Fibroblast of pulmonary artery (primary cell): ENCODE measurements at places on chromosomes 16 and 17.

- DNase-seq = no peak
These were observed 53.2 kb upstream of the SIAH1 start for GRCh38 chr16:48438414-48438813.

- no peak for DNase-seq
These were observed 47.0 kb downstream of the SYNRG start for GRCh38 chr17:37562016-37562745.

DNA sequence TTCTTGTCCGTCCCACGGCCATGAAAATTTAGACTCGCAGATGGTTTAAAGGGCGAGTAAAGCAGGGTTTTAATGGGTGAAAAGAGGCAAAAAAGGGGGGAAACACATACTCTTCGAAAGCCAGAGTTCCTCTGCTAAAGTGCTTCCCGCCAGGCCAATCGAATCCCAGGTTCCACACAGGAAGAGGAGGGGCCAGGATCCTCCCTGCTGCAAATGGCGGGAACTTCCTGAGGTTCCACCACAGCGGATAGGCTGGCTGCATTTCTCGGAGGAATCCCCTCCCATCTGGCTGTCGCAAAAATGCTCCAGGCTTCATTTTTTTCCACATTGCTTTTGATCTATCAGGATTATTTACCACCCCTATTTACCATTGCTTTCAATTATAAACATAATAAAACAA, 670.1 kb upstream of the CA10 start:
- no peak for DNase-seq

DNA sequence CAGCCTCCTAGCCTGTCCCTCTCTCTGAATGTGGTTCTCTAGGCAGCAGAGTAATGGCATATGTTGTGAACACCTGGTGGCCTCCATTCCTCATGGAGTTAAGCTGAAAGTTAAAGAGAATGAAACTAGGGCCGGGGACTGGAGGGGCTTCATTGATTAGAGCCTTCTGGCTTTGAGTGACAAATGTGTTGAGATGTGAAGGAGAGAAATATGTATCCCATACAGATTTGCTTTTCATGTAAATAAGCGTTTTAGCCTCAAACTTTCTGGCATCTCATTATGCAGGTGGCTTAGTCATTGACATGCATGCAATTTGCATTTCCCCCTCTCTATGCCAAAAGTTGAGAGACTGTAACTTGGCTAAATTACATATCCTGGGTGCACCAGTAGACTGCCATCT, 537.7 kb upstream of the EEF2KMT start:
- no peak for DNase-seq

DNA sequence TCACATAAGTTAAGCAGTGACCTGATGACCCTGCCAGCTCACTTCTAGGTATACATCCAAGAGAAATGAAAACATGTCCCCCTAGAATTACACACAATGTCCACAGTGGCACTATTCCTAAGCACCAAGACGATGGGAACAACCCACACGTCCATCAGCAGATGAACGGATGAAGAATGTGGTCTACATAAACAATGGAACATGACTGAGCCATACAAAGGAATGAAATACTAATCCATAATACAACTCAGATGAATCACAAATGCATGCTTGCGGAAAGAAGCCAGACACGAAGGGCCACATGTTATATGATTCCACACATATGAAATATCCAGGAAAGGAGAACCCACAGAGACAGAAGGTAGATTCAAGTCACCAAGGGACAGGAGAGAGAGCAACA, 17.4 kb downstream of the USP22 start:
- DNase-seq = no peak

DNA sequence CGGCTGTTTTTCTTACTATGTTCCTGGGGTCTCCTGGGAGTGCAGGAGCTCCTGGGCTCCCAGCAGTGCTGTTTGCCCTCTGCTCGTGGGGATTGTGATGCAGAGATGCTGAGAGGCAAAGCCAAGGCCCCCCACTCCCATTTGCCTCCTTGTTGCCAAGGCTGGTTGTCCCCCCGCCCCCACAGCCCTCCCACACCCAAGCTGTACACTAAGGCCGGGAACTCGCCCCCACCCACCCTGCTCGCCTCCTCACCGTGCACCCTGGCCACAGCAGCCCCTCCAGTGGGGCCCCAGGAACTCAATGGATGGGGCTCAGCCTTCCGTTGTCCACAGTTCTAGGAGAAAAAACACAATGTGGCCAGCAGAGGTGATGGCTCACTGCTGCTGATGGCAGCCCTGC, 10.2 kb downstream of the NLRC3 start:
- no peak for DNase-seq

DNA sequence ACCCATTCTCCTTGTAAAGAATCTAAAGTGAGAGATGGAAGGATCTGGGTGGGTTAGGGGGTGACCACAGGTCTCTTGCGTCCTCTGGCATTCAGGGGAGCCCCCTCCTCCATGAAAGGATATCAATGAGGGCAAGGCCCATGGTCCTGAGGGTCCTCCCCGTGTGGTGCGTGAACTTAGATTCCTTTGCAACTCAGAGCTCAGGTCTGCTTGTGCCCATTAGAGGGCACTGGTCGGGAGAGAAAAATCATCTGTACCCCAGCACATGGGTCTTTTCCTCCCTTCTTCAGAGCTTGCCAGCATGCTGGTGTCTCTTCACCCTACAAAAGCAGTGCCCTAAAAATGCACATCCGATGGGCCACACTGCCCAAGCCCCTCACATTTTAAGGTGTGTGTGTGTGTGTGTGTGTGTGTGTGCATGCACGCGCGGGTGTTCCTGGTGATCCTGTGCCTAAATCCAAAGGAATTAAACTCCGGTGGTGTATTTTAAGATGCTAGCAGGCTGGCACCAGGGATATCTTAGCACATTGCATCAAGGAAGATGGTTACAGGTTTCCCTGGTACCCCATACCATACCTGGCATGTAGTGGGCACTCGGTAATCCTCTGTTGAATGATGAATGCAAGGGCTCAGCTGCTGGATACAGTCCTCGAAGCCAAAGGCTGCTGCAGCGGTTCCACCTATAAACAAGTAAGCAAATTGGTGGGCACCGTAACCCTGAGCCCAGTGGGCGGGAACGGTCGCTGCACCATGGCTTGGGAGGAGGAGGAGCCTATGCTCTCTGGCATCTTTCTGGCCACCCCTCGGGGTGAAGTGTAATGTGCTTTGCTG, 4.7 kb downstream of the C1QTNF1 start:
- peak; percentile 40 for DNase-seq

DNA sequence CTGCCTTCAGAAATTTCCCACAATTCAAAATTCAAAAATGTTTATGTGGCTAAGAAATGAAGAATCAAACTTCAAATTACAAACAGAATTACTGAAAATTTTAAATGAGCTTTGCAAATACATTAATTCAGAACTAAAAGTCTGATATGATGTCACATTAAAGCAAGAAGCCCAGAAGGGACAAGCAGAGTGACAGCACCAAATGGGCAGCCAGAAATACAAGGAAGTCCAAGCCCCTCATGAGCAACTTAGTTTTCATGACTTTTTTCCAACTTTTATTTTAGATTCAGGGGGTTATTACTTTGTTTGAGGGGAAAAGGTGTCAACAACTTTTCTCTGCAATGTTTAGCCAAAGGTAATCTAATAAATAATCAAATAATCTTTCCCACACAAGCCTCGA, 21.5 kb downstream of the UBE2G1 start:
- no peak for DNase-seq

DNA sequence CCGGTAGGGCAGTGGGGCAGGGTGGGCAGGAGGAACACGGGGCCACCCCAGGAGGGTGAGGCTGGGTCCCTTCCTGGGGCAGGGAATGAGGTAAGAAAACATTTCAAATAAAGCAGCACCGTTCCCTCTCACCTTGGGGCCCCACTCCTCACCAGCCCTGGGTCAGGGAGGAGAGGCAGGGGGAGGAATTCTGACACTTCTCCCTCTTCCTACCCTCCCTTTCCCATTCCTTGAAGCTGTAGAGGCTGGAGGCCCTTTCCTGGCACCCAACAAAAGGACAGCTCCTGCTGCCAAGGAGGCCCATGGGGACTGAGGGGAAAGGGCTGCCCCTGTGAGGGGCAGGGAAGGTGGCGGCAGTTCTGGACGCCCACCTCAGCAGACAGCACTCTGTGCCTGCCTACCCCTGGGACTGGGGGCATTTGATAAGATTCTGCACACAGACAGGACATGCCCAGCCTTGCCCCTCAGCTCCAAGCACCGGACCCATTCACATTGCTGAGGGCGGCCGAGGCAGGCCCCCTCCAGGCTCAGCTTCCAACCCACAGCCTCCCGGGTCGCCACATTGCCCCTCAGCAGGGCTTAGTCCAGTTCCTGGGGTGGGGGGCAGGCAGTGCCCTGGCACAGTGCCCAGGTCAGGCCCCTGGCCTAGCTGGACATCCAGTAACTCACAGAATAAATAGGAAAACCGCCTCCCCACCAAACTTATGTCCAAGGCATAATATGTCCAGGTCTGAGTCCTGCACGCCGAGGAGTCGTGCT, 6.2 kb downstream of the ATXN7L3 start:
- DNase-seq = no peak

DNA sequence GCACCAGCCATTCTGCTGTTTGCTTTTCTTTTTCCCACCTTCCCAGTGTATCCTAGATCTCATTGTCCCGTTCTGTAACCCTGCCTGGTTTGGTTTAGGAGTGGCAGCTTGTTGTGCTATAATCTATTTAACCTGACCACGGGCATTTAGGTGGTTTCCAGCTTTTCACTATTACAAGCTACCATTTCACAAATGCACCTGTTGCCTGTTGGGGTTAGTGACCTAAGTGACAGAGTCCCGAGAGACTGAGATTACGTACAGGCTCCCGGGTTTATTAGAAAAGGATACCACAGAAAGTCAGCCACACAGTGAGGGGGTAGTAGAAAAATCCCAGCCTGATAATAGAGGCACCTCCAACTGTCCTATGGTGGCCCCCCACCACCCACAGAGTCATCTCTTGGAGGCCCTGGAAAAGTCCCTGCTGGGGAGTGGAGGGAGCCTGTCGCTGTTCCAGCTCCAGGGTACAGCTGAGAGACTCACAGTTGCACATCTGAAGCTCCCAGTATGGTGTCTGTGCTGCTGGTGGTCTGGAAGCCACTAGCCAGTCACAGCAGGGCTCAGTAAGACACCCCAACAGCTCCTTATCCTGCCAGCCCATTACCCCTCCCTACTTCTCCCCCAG, 21.2 kb downstream of the CLEC16A start:
- no peak for DNase-seq

DNA sequence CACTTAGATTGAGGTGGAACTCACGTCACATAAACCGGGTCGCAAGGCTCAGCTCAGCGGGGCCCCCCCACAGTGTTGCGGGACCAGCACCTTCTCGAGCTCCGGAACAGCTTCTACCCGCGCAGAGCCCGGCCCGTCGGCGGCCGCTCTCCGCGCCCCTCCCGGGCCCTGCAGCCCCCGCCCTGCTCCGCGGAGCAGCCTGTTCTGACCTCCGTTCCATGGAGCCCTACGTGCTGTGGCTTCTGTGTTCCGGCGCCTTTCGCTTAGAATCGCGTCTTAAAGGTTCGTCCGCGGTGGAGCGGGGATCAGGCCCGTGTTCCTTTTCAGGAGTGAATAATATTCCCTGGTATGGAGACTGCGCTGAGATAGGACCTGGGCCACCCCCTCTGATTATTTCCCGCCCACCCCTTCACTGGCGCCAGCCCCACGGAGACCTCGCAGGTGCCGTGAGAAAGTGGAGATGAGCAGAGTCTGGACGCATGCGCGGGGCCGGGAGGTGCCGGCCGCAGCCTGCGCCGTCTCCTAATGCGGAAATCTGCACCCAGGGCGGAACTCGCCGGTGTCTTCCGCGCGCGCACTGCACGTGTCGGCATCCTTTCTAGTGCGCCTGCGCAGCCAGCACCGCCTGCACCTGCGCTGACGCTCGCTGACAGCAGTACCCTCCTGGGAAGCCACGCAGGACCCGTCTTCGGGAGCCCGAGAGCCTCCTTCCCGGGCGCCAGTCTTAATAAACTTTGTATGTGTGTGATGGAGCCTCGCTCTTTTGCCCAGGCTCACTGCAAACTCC, 30.9 kb downstream of the ZNF778 start:
- DNase-seq = no peak

GRCh38 chr17:40075201-40075941, 12.6 kb downstream of the THRA start:
- peak; percentile 68 for DNase-seq
